CD4-positive, CD25-positive, alpha-beta regulatory T cell (primary cell): ENCODE measurements at places on chromosomes 7 and 10.

GRCh38 chr7:27936768-27937102, 196.8 kb downstream of the TAX1BP1 start:
- DNase-seq: no peak

DNA sequence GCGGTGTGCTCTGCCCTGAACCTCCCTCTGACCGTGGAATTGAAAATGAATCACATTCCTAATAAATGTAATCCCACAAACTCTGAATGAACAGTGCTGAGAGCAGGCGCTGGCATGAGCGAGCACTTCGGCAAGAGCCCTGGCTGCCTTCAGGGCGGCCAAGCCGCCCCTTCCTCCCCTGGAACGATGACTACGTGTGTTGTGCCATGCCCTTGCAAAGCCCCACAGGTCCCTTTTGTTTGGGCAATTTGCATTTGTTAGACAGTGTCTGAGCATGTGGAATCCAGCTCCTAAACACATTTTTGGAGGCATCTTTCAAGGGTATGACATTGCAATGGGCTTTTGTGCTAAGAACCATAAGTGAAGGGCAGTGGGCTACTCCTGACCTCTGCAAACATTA, 95.6 kb upstream of the MKI67 start:
- DNase-seq: no peak

GRCh38 chr7:30906014-30906413, 5.6 kb upstream of the AQP1 start:
- no peak for DNase-seq

DNA sequence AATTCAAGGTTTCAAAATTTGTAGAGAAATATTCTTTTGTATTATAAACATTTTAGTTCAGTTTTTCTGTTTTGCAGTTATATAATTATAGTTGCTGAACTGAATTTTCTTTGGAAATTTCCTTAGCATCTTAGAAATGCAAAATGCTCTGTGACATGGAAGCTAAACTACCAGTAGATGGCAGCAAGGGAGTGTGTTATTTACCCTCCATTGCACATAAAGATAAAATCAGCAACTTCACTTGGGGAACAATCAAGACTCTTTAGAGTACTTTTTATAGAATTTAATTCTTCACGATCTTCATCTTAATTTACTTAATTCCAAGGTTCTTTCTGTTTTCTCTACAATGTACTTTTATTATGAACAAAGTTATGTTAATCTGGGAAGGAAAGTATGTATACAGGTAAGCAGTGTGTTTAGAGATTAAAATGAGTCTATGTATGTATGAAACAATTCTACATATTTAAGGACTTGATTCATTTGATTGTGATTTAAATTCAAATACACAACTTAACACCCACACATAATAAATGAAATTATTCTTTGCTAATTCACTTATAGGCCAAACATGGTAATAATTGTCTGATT, 404.2 kb downstream of the THSD7A start:
- peak; percentile 5 for DNase-seq

GRCh38 chr7:83201355-83201754, 38.7 kb upstream of the PCLO start:
- no peak for DNase-seq

DNA sequence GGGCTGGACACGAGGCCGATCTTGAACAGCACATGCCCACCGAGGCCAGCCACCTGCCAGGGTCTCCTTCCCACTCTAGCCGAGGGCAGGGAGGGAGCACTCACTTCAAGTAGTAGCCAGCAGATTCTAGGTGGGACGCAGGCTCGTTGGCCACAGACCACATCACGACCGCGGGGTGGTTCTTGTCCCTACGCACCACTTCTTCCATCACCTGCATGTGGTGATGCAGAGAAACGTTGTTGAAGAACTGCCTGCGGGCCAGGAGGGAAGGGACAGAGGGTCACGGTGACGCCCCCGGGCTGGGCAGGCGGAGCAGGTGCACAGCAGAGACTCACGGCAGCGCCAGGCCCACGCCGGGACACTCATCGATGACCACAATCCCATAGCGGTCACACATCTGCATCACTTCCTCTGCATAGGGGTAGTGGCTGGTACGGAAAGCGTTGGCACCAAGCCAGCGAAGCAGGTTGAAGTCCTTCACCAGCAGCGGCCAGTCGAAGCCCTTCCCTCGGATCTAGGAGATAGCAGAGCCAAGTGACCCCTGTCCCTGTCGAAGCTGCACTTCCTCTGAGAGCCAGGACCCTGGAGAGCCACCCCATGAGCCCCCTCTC, 7.7 kb downstream of the GUSB start:
- no peak for DNase-seq

GRCh38 chr10:100153239-100153825, 32.5 kb downstream of the ERLIN1 start:
- no peak for DNase-seq

GRCh38 chr7:81693080-81693479, 76.8 kb downstream of the HGF start:
- DNase-seq: no peak

GRCh38 chr10:85420501-85421191, 945.9 kb downstream of the GRID1 start:
- no peak for DNase-seq

GRCh38 chr7:125506331-125506730, 576.7 kb upstream of the POT1 start:
- no peak for DNase-seq
